RWPE2 (cell line): ENCODE measurements at places on chromosomes 13 and 19.

DNA sequence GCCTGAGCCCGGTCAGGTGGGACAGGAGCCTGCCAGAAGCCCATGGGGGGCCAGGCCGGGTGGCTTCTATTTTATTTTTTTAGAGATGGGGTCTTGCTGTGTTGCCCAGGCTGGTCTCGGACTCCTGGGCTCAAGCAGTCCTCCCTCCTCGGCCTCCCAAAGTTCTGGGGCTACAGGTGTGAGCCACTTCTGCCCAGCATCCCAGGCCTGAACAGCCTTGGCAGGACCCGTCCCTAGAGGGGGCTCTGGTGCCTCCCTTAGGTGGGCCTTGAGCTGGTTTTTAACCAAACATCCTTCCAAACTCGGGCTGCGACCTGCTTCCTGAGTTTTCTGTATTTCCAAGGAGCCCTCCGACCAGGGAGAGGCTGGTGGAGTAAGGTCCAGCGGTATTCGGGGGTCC, 10.5 kb downstream of the COMP start:
- DNase-seq: no peak

GRCh38 chr19:1814833-1815604, 2.9 kb upstream of the ATP8B3 start:
- DNase-seq: no peak

GRCh38 chr13:40556453-40556852, 110.0 kb downstream of the FOXO1 start:
- no peak for DNase-seq

DNA sequence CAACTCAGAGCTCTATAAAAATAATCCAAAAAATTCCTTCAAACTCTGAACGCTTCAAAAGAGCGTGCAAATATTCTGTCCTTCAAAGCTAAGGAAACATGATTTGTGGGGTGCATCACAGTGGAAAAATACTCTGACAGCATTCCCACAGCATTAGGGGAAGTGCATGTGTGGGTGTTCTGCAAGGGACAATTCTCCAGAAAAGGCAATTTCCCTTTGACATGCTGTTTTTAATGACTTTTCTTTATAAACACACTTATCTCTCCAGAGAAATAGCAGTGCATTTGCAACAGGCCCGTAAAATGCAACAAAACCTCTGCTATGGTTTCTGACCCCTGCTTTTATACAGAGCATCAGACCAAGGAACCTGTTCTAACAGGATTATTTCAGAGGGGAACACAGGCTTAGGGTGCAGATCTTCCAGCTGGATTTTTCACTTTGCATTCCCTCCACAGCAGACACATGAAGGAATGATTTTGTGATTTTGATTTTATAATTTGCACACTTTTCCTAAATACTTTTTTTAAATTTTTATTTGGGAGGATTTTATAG, 42.6 kb downstream of the KL start:
- no peak for DNase-seq
